Hindlimb muscle (tissue), 1 donor: ENCODE measurements at places on chromosomes 5 and 9. TPM values are rescaled to one million over a fixed set of nuclear protein-coding genes. Genes with fewer than 3 reads are reported as not detected.

- no peak for DNase-seq
Measured at GRCh38 chr5:67380431-67380830, 183.8 kb upstream of the CD180 start.

JAKMIP2 gene
- 1.3 TPM for polyA plus RNA-seq

- DNase-seq, result no peak
Measured at GRCh38 chr5:192970-193831, 1.9 kb downstream of the LRRC14B start.

SLC1A3 gene
- polyA plus RNA-seq, result 23.2 TPM

DNA sequence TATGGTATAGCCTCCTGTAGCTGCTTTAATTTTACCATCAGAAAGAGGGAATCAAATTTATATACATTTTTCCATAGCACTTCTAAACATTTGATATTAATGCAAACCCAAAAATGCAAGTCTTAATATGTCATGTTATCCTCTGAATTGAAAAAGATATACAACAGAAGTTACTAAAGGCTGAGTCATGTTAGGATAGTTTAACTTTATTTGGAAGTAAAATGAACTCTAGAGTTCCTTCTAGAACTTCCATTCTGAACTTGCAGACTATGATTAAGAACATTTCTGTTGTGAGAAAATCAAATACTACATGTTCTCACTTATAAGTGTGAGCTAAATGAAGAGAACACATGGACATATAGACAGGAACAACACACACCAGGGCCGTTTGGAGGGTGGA, 317.3 kb upstream of the PRR16 start:
- DNase-seq, result no peak

DNA sequence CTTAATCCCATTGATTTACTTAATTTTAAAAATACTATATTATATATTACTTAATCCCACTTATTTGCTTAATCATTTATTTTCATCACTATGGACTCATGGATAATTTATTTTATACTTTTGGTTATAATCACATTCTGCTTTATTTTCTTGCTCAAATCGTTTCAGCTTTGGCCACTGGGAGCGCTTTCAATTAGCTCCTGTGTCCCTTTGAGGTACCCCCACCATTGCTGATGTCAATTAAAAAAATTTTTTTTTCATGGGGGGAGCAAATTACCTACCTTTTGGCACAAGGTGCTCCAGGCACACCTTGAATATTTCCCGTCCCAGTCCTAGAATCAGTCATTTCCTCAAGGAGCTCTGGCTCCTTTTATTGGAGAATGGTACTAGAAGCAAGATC, 1.4 kb upstream of the TRIO start:
- DNase-seq, result no peak
